OCI-M1 (cell line): ENCODE measurements at places on chromosomes 7 and 10.

- DNase-seq: no peak
Observed at GRCh38 chr7:80093349-80093748, 41.3 kb upstream of the GNAI1 start.

- DNase-seq: no peak
Observed at GRCh38 chr10:76037531-76038155, 606.2 kb downstream of the LRMDA start.

- no peak for DNase-seq
Observed at GRCh38 chr10:76306856-76307255, 875.4 kb downstream of the LRMDA start.

GRCh38 chr7:55512635-55513191 is 59.6 kb downstream of the VOPP1 start:
- DNase-seq: no peak

DNA sequence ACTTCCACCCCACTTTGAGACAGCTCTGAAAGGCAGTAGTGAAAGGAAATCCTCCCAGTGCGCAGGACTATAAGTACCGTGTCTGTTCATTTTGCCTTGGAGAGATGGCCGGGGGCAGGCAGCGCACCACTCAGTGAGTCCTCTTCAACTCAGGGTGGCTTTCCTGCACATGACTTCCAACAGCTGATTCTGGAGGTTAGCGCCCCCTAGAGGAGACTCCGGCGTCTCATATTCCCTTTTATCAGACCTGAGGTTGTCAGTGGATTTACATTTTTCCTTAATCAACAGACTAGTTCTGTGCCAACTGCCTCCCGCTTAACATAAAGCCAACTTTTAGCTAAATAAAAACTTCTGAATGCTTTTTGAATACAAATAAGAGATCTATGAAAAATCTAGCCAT is 101.0 kb downstream of the HERPUD2 start:
- DNase-seq: peak; percentile 32

DNA sequence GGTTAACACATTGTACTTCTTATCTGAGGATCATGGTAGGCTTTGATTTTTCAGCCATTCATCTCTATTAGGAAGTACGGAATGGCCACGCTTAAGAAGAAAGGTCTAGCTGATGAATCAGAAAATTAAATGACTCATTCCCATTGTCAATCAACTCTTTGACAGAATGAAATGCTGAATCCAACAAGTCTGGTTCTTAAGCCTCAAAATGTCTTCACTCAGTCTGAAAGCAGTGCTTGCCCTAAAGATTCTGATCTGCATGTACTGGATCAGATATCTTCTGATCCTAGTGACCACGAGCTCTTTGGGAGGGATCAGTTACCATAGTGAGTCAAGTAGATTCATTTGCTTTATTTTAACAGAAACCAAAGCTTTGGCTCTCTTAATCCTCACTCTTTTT is 5.7 kb upstream of the CELF2 start:
- no peak for DNase-seq

DNA sequence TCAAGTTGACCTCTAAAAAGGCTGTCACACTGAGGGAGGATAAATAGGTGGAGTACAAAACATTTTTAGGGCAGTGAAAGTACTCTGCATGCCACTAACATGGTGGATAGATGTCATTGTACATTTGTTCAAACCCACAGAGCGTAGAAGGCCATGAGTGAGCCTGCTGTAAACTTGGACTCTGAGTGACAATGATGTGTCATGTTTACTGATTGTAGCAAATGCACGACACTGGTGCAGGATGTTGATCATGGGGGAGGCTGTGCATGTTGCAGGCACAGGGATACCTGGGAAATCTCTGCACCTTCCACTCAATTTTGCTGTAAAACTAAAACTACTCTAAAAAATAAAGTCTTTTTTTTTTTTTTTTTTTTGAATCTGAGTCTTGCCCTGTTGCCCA is 52.5 kb upstream of the GRID1 start:
- DNase-seq: no peak

DNA sequence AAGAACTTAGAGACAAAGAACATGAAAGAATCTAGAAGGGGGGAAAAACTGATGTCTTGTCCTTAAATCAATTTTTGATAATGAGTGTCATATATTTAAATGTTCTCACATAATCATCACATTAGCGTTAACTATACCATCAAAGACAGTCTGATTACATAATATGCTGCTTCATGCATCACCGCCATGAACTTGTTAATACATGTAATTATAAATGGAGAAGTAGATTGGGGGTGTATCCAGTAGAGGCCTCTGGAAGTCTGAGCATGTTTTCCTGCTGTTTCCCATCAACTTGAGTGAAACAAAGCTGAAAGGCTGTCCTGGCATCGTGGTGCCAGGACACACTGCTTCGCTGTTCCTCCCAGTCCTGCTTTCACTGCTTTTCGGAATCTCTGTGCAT is 48.2 kb downstream of the PRLHR start:
- no peak for DNase-seq

DNA sequence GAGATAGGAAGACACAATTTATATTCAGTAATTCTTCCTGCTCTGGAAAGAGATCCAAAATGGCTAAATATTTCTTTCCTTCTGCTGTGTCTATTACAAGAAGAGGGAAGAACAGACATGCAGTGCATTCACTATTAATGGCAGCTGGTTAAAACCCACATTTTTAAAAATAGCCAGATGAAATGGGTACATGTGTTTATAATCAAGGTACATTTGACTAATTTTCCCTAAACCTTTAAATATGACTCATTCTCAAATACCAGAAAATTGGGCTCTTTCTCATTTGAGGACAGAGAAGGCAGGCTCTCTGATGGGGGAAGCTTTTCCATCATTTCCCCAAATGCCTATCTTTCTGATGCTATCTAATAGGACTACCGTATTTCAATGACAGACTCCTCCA is 215.7 kb upstream of the HABP2 start:
- no peak for DNase-seq

DNA sequence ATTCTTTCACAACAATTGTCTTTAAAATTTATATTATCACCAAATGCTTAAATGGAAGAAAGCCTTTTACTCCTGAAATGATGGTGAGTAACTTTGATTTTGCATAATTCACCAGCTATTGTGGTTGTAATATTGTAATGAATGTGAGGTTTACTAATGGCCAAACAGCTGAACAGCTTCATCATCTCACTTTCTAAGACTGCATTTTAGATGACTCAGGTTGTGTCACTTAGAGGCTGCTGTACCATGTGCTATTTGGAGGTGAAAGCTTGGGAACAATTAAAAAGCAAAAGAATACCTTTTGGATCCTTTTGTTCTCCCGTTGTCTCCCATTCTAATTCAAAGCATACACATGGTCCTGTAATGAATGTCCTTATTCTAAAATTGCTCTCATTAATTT is 604.0 kb upstream of the PFKP start:
- DNase-seq: no peak

GRCh38 chr7:48452218-48452617 is 281.0 kb downstream of the ABCA13 start:
- no peak for DNase-seq

GRCh38 chr10:92891885-92892690 is 43.8 kb downstream of the EXOC6 start:
- no peak for DNase-seq

GRCh38 chr7:68748934-68749900 is 849.1 kb upstream of the AUTS2 start:
- no peak for DNase-seq

DNA sequence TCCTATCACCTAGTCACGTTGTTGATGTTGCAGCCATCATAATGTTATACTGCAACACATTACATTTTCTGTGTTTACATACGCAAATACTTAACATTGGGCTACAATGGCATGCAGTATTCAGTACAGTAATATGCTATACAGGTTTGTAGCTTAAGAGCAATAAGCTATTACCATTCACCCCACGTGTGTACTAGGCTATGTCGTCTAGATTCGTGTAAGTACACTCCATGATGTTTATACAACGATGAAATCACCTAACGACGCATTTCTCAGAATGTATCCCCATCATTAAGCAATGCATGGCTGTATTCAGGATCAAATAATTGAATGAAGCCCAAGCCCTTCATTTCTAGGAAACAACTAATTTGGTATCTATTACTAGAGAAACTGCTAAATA is 43.4 kb upstream of the C1GALT1 start:
- no peak for DNase-seq

- peak; percentile 82 for DNase-seq
Observed at GRCh38 chr7:29285444-29285793, 90.8 kb downstream of the CHN2 start.

DNA sequence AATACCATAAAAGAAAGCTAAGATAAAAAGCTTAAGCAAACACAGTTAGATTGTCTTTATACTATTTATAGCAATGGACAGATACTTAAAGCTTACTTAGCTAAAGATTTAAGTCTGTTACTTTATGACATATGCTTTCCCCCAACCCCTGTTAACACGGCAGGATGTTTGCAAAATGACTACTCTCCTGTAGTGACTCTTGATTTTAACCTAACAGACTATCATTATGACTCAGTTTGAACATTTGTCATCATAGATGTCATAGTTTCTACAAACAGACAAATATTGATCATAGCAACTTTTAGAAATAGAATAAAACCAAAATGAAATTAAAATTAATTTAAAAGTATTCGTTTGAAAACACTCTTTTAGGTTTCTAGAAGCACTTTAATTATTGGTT is 7.8 kb upstream of the COMMD3 start:
- peak; percentile 37 for DNase-seq

GRCh38 chr10:93995182-93995581 is 1.5 kb downstream of the PLCE1 start:
- DNase-seq: no peak

DNA sequence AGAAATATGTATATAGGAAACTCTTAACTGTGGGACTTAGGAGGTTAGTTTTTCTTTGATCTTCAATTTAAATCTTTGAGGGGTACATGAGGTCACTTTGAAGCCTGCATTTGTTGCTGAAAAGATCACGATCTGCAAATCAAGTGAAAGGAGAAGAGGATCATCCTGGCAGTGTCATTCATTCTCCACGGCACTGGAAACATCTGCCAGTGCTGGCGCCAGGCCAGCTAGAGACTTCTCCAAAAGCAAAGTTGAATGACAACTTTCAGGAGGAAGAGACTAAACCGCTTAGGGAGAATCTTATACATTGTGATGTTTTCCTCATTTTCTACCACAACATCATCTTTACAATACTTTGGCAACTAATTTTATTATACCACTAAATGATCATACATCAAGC is 42.5 kb downstream of the MRC1 start:
- DNase-seq: peak; percentile 61

DNA sequence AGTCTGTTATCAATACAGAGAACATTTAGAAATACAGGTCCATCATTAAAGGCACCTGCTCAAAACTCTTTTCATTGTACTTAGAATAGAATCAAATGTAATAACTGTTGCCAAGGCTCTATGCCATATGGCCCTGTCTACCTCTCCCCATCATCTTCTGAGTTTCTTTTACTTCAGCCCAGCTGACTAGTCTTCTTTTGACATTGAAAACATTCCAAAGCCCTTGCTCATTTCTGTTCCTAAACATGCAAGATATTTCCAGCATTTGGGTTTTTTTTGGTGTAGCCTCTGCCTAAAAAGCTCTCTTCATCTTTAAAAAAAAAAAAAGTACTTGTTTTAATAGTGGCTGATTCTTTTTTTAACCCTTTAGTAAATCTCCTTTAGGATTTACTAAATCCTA is 165.5 kb upstream of the SMIM30 start:
- DNase-seq: no peak

- DNase-seq: no peak
Observed at GRCh38 chr10:12213621-12214020, 17.6 kb downstream of the CDC123 start.

- DNase-seq: peak; percentile 39
Observed at GRCh38 chr10:75097666-75098285, 13.7 kb upstream of the SAMD8 start.
